ENCODE measurements at places on chromosomes 5 and 9.

DNA sequence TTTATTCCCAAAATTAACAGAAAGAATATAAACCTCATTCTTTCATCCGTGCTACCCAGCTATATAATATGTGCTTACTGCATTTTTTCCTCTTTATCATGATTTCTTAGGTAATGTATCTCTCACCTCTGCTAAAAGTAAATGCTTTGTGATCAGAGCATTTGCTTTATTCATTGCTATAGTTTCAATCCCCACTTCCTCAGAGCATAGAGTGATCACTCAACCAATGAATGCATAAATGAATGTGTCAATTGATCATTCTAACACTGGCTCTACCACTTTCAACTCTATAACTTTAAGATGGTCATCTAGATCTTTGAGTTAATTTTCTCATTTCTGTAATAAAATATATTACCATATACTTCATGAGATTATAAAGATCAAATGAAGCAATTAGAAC, 719.2 kb downstream of the CETN3 start:
- no peak for DNase-seq

GRCh38 chr9:94983552-94983951, 257.1 kb downstream of the AOPEP start:
- no peak for DNase-seq

GRCh38 chr5:179254638-179255271, 90.5 kb downstream of the ADAMTS2 start:
- no peak for DNase-seq

- DNase-seq, result no peak
Measured at GRCh38 chr5:150765799-150766169, 7.0 kb upstream of the DCTN4 start.

DNA sequence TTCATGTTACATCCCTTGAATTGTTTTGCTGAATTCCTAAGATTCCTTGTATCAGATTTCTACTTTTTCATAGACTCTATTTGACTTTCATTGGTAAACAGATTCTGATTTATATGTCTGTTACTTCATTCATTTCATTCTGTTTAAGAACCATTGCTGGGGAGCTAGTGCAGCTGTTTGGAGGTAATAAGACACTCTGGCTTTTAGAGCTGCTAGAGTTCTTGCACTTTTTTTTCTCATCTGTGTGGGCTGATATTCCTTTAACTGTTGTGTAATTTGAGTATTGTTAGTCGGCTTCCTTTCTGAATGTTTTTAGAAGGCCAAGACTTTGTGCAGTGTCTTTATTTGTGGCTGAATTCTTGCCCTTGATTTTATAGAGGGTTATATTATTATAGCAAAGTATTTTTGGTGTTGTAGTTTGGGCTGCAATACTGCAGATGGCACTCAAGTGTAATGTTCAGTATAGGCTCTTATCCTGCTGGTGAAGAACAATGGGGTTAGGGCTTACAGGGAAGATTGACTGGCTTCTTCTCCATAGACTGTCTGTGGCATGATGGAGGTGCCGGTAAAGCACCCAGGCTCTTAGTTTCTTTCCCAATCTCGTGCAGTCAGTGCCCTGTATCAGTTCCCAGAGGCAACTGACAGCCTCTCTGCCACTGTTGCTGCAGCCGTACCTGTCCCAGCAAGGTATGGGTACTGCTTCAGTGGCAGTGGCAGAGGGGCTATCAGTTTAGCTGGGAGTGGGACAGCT, 162.2 kb downstream of the OXCT1 start:
- DNase-seq, result no peak
